Brain (organoid and tissue), 16 donors: ENCODE measurements at places on chromosomes 7 and 10.

DNA sequence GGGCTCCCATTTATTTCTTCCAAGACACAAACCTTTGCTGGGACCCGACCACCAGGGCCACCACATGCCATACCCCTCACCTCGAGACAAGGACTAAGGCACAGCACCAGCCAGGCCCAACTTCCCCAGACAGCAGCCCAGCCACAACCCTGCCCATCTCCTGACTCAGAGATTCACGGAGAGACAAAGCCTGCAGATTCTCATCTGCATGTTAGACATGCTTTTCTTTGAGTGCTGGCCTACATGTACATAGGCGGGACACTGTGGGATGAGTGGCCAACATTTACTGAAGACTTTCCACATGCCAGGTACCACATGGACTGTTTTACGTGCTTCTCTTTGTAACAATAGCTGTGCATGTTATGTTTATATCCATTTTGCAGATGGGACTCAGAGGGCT, 221.3 kb upstream of the ZMIZ1 start:
- no peak for DNase-seq

- DNase-seq = peak; percentile 96
These were observed 86.2 kb upstream of the ANLN start for GRCh38 chr7:36303202-36304098.

DNA sequence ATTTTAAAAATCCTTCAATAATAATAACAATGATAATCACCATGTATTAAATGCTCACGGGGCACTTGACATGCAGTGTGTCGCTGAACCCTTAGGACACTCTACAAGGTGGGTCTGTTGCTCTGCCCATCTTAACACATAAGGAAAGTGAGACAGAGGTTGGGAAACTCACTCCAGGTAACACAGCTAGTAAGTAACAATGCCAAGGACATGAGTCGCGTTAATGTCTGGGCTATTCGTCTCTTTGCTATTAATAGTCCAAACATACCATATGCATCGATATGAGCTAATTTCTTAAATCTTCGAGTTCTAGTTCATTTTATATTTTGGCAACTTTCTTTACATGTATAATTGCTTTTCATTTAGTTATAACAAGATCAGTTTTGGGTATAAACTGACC, 79.5 kb downstream of the BEND7 start:
- DNase-seq = no peak

- DNase-seq = no peak
These were observed 220.8 kb upstream of the TCERG1L start for GRCh38 chr10:131532291-131532690.

- DNase-seq = no peak
These were observed 108.9 kb downstream of the IPMK start for GRCh38 chr10:58158806-58159205.

- DNase-seq = peak; percentile 14
These were observed 11.0 kb downstream of the TWIST1 start for GRCh38 chr7:19106241-19107080.

DNA sequence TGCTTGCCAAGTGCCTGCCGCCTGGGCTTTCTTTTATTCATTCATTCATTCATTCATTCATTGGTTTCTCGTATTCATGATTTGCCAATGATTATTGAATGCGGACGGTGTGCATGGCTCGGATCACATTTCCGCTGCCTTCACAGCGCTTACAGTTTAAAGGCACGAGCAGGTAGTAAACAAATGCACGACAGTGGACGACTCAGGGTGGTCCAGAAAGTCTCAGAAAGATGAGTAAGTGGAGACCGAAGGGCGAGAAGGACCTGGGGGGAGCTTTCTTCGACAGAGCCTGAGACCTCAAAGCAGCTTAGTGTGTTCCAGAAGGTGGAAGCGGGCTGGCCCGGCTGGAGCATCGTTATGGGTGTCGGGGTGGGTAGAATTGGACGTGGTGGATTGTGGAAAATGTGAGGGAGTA, 506 bp downstream of the MCM10 start:
- DNase-seq = no peak

DNA sequence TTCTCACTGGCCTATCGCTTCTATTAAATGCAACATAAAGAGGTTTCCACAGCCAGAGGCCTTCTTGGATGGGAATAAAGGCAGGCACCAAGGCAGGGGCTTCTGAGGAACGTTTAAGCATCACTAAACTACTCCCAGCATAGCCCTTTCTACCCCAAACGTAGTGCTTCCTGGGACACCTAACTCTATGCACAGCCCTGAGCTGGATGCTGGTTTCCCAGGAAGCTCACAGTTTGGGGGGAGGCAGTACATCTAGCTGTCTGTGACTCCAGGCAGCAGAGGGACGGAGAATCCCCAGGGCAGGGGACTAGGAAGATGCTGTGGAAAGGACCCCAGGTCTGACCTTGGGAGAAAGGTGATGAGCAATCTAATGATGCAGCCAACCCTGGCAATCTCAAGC, 192.8 kb upstream of the ZMIZ1 start:
- DNase-seq = no peak

GRCh38 chr7:100588438-100588837, 2.3 kb downstream of the FBXO24 start:
- no peak for DNase-seq

GRCh38 chr7:155361947-155362346, 64.3 kb downstream of the INSIG1 start:
- no peak for DNase-seq

DNA sequence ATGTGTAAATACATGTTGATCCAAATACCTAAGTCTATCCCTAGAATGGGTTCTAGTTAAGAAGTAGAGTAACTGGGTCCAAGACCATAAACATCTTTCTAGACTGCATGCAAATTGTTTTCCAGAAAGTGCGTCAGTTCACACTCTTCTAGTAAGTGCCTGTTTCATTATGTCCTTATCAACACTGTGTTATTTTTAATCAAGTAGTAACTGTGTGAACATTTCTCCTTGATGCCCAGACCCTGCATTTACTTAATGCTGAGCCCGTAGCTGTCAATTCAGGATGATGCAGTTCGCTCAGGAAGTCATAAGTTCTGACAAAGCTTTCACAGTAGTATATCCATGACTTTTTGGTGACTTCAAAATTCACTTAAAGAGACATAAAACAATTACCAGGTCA, 374.8 kb downstream of the OTUD1 start:
- no peak for DNase-seq

GRCh38 chr7:65325793-65326432, 47.7 kb upstream of the ZNF92 start:
- no peak for DNase-seq

DNA sequence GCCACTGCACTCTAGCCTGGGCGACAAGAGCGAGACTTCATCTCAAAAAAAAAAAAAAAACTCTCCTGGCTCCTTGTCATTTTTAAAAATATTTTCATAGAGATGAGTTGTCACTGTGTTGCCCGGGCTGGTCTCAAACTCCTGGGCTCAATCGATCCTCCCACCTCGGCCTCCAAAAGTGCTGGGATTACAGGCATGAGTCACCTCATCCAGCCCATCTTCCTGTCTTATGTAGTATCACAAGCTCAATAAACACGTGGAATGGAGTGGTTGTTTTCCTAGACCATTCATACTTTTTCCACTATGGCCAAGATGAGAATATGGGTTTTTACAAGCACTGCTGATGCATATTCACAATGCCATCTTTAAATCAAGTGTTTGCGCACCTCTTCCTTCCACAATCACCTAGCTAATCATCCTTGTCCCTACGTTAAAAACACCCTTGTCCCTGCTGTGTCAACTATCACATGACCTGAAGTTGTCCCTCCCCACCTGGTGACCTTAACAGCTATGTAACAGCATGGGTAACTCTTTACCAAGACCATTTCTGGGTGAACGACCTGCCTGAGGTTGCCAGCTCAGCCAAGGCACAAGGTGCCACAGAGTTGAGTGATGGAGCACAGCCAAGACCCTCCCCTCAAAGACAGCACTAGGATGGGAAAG, 21.3 kb downstream of the DLG5 start:
- no peak for DNase-seq

- peak; percentile 67 for DNase-seq
These were observed 303.7 kb downstream of the WDR11 start for GRCh38 chr10:121154846-121155245.

- DNase-seq = peak; percentile 94
These were observed 31.7 kb downstream of the TECTB start for GRCh38 chr10:112314822-112315474.

GRCh38 chr7:29749701-29750321, 56.5 kb upstream of the WIPF3 start:
- no peak for DNase-seq

DNA sequence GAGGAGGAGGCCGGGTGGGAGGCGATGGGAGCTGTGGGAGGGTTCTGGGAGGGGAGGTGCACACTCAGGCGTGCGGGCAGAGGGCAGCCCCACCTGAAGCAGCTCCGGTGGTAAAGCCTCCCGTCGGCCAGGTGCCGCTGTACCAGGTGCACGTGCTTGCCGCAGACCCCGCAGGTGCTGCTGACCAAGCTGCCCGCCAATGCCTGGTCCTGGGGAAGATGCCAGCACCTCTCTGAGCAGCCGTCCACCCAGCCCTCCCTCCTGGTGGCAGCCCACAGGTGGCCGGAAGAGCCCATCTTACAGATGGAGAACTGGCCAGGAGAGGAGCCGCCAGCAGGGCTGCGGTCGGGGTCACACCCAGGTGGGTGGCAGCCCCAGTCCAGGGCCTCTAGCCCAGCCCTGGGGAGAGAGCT, 12.6 kb downstream of the MICALL2 start:
- DNase-seq = no peak

GRCh38 chr7:129529643-129530042, 27.3 kb downstream of the SMKR1 start:
- DNase-seq = no peak

DNA sequence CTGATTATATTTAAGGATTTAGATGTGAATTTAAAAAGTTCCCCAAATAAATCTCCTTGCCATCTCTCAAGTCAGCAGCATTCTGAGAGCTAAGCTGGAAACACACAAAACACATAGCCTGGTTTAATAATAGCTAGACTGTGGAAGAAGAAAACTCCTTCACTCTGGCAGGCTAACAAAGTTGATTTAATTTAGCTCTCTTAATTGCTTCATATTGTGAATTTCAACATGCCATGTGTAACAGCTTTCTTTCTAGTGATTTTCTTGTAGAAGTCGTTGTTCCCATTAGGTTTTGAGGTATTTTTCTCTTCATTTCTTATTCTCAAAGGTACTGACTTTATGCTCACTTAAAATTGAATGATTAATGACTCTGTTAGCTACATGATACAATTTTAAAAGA, 216.8 kb upstream of the AKR1E2 start:
- DNase-seq = peak; percentile 50

DNA sequence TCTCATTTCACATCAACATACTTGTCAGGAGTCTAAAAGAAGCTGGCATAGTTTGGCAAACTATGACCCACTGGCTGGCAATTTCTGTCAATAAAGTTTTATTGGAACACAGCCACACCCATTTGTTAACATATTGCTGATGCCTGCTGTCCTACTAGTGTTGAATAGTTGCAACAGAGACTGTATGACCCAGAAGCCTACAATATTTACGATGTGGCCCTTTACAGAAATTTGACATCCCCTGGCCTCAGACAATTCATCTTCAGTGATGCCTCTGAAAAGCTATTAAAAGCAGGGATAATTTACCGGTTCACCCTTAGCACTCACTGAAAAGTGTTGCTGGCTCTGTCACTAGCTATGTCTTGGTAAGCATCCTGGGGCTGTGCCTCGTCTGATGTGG, 155.2 kb downstream of the ARID5B start:
- DNase-seq = no peak

GRCh38 chr7:47586925-47587324, 5.0 kb upstream of the TNS3 start:
- DNase-seq = no peak

GRCh38 chr10:27998954-27999275, at the start of gene ODAD2:
TSS of gene ODAD2 (minus strand) at chr10:27999079. CDS start at chr10:27995142, 3,937 bp downstream.
- no peak for DNase-seq

- DNase-seq = peak; percentile 94
These were observed 15.2 kb downstream of the OAT start for GRCh38 chr10:124403548-124403947.

GRCh38 chr7:134298902-134299683, 17.6 kb downstream of the SLC35B4 start:
- DNase-seq = peak; percentile 88

- DNase-seq = no peak
These were observed 17.3 kb downstream of the ZNF438 start for GRCh38 chr10:31014161-31014875.

DNA sequence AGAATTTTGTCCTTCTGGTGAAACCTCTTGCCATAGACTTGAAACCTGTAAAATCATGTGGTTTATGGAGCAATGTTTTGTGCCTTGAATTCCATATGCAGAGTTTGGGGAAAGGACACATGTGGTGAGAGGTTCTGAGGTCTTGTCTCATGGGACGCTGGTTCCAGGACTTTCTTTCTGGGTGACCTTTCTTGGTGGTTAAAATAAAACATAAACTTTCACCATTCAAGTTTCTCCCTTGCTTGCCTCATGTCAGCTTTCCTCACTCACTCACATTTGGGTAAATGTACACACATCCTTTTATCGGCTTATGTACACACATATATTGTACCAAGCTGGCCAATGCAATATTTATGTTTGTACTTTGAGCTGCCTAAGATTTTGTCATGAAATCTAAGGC, 144.9 kb upstream of the CELF2 start:
- no peak for DNase-seq

DNA sequence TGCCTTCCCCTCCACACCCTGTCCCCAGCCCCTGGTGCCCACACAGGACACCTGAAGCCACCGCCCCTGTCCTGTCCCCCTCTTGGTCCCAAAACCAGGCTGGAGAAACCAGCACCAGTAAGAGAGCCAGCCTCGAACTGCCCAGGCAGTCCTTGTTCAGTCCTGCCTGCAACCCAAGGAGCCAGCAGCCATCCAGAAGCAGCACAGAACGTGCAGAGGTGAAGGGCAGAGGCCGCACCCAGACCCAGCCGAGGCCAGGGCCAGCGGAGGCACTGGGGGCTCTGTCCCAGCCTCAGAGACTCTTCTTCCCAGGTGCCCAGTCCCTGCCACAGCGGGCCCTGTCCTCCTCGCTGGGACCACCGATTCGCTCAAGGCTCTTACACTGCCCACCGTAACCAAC, 23.3 kb upstream of the CNPY1 start:
- no peak for DNase-seq

GRCh38 chr7:95951531-95951930, 179.2 kb downstream of the DYNC1I1 start:
- DNase-seq = no peak

GRCh38 chr10:43905512-43906236, 257.0 kb upstream of the ZNF32 start:
- DNase-seq = no peak

- DNase-seq = no peak
These were observed 3.4 kb downstream of the ENTPD1 start for GRCh38 chr10:95759233-95759826.

DNA sequence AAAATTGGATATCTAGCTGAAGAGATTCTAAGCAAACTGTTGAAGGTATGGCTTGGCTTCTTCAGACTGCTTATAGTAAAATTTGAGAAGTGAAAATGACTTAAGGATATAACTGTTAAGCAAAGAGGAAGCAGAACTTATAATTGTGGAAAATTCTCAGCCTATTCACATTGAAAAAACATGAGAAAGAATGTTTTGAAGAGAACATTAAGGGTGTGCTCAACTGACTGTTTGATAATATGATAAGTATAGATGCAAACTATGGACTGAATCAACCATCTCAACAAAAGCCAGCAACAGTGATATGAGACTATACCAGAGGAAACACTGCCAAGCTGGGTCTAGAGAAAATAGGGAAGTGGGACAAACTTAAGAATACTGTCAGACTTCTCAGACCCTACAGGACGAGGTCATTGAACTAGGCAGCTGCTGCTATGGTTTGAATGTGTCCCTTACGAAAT, 133.1 kb upstream of the PPP1R3A start:
- DNase-seq = no peak

GRCh38 chr7:151426441-151426903, 13.5 kb downstream of the CRYGN start:
- no peak for DNase-seq
